ENCODE measurements at places on chromosomes 11 and 22.

DNA sequence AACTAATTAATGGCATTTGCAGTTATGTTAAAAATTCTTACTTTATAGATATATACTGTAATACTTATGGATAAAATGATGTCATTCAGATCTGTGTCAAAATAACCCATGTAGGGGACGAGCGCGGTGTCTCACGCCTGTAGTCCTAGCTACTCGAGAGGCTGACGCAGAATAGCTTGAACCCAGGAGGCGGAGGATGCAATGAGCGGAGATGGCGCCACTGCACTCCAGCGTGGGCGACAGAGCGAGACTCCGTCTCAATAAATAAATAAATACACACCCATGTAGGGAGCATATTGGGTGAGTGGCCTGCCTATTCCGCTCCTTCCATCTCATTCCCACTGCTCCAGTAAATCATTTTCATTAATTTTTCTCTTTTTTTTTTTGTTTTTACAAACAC is 7.1 kb downstream of the SNU13 start:
- no peak for DNase-seq

- DNase-seq, result no peak
Measured at GRCh38 chr11:36388951-36389350, 92.9 kb downstream of the PRR5L start.

- DNase-seq, result no peak
Measured at GRCh38 chr11:17098038-17098437, 20.6 kb upstream of the RPS13 start.

DNA sequence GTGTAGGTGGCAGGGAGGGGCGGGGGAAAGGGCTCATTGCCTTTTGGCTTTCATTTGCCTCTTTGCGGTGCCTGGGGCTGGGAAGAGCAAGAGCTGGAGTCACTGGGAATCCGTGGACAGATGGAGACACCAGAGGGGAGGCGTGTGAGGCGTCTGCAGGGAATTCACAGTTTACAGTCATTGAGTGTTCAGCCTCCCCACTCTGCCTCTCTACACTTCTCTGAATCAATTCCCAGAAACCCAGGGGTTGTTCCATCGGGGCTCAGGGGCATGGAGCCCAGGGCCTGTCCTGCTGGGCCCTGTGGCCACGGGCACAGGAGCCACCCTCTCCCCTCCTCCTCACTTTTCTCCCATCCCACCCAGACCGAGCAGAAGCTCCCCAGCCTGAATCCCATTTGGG is 160.5 kb upstream of the NAV2 start:
- no peak for DNase-seq

GRCh38 chr11:105720096-105720495 is 110.2 kb downstream of the GRIA4 start:
- no peak for DNase-seq

DNA sequence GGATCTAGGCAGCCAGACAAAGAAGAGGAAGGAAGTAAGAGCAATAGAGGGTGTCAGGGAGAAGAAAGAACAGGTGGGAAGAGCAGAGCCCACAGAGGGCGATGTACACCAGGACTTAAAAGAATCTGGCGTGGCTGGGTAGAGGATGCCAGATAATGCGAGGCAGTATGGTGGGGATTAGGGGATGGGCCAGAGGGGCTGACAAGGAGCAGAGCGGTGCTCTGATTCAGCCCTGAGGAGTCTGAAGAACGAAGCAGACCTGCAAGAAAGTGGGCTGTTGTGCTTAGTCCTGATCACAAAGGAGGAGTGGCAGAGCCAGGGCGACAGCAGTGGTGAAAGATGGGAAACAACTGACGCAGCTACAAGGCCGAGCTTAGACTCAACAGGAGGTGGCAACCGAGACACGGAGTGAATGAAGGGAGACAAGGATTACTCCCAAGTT is 163.7 kb downstream of the LARGE1 start:
- DNase-seq, result peak; percentile 66

GRCh38 chr11:32121012-32121411 is 30.1 kb downstream of the RCN1 start:
- DNase-seq, result no peak

DNA sequence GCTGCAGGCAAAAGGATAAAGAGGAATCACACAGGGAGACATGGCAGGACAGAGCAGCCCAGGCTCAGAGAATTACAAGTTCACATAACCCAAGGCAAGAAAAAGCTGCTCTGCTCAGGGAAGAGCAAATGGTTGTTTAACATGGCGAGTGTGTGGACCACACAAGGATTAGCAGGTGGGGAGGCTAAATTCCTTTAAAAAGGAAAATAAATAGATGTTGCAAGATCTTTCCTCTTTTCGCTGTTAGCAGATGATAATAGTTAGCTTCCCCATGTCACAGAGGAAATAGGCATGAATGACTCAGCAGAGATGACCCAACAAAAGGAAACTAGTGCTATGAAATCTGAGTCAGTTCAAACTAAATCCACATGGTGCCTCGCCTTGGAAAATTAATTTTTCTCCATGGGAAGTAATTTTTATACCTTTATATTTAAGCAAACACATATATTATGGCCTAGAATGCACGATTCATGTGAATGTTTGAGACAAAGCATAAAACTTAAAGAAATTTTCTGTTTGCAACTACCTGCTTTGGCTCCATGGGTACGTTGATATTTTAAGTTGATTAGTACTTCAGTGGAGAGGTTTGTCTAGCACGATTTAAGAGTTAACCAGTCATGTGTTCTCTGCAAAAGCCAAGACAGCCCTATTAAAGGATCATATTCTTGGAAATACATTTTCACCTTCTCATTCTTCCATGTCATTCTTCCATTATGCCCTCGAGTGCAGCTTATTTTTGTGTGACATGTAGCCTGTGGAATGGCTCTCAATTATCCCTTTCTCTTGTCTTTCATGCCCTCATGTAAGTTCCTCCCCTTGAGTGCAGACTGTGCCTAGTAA is 38.5 kb upstream of the FJX1 start:
- DNase-seq, result no peak

DNA sequence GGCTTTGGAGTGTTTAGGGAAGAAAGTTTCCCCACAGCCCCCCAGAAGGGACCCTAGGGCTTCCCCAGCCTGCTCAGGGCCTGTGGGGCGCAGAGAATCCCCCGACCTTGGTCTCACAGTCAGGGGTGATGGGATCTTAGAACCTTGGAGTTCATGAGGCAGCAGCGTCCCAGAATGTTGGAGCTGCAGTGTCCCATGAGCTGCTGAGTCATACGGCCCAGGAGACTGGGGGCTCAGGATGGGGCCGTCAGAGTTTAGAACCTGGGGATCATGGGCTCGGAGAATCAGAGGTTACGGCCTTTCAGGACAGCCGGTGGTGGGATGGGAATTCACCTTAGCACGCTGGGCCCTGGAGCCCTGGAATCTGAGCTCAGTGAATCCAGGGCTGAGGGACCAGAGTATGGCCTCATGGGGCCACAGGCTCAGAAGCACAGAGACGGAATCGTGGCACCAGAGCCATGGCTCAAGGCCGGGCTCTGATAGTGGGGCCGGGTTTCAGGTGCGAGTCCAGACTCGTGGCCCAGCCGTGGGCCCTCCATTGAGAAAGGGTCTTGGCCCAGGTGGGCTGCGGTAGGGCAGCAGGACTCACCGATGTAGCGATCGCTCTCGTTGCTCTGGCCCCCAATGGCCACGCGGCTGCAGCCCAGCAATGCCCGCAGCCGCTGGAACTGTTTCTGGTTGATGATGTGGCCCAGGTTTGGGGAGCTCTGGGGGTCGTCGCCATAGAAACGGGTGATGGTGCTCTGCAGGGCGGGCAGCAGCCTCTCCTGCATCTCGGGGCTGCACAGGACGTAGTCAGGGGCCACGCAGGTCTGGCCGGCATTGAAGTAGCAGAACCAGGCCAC is 9.5 kb downstream of the ALDH3B2 start:
- no peak for DNase-seq

DNA sequence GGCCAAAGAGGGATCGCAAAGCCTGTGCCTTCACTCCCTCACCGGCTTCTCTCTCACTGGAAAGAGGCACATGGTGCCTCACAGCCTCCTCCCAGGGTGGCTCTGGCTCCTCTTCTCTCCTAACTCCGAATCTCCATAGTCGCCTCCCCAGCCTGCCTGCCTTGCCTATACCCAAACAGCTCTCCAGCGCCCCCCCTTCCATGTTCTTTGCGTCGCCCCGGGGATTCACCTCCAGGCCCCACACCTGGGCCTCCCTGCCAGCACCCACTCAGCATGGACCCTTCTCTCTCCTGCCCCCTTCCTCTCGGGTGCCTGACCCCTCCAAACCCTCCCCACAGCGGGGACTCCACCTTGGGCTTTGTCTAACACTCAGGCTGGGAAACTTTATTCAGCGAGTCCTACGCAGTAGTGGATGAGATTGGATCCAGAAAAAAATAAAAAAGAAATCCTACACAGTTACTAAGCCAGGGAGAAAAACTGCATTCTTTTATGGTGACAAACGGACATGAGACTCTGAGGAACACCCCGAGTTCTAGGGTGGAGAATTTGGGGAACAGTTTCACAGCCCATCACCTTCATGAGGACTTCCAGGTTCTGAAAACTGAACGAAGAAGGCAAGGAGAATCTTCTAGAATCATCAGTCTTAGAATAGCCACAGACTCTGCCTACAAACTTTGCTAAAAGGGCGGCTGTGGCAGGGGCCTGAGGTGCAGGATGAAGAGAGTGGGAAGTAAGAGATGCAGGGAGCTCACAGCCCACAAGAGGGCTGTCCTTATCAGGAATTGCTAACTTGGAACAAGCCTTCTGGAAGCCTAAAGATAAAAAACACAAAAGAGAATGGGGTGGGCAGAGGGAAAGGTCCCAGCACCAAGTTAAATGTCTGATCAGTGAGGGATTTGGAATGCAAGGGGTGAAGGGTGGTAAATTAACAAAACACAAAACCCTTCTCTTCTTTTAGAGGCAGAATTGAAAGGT is 5.3 kb downstream of the PPM1F start:
- DNase-seq, result no peak

GRCh38 chr11:132523929-132524328 is 1008.4 kb downstream of the OPCML start:
- no peak for DNase-seq

GRCh38 chr22:43442386-43443151 is 30.8 kb downstream of the MPPED1 start:
- DNase-seq, result no peak

DNA sequence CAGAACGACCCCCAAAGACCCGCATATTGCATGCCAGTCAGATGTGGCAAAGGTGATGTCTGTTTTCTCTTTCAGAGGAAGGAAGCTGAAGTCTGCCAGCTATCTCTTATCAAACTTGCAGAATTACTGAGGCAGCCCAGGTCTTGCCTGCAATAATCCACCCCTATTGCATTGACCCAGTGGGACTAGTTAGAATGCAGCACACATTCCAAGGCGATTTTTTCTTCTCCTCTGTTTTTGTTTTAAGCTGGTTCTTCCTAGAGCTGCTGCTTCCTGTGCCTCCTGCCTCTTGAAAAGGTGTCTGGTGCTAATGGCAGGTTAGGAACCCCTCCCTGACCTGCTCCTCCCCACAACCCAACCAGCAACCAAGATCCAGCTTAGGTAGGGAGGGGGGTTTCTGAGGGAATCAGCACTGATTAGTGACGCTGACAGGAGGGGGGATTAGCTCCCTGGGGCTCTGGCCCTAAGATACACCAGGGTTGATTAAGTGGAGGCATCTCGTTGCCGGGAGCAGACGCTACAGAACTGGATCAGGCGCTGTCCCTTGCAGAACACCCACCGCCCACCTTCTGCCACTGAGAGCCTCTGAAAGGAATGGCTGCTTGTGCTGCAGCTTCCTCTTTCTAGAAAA is 2.8 kb downstream of the NTM start:
- DNase-seq, result peak; percentile 52
